Renal cortex interstitium (tissue), 15 donors: ENCODE measurements at places on chromosomes 6 and 20. TPM values are rescaled to one million over a fixed set of nuclear protein-coding genes. Genes with fewer than 3 reads are reported as not detected.

Gene CALHM4
- 0.58 TPM for polyA plus RNA-seq

Gene ULBP3
- 10.8 TPM for polyA plus RNA-seq

Gene CDSN
- polyA plus RNA-seq, result not detected

DNA sequence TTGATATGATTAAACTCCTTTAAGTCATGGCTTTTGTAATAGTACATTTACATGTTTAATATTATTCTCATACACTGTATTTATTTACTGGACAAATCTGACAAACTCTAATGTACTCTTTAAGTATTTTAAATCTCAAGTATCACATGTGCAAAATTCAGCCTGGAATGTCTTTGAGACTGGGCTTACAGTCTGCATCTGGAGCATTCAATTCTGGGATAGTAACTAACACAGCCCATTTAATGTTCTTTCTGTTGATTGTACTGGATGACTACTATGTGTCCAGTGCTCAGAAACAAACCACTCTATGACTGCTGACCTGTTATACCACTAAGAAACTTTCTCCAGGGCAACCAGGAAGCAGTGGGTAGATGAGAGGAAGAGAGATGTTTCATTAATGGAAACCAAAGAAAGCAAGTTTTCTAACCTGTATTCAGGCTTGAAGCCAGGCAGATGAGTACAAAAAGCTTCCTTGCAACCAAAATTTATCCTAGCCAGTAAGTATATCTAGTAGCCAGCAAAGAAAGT lies 26.8 kb downstream of the FBXL4 start:
- DNase-seq, result no peak

DNA sequence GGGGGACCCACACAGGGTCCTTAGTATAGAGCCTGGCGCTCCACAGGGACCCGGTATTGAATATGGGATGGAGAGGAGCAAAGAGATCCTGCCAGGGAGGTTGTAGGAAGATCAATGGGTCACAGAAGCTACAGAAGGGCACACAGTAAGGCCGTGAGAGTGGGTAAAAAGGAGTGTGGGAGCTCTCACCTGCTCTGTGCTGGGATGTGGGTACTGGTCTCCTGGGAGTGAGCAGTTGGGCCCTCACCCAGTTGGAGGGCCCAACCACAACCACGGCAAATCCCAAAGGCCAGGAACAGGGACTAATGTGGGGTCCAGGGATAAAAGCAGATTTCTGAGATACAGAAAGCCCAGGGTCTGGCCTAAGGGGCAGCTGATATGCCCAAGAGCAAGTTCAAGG lies 73.4 kb upstream of the RNF24 start:
- DNase-seq, result no peak

DNA sequence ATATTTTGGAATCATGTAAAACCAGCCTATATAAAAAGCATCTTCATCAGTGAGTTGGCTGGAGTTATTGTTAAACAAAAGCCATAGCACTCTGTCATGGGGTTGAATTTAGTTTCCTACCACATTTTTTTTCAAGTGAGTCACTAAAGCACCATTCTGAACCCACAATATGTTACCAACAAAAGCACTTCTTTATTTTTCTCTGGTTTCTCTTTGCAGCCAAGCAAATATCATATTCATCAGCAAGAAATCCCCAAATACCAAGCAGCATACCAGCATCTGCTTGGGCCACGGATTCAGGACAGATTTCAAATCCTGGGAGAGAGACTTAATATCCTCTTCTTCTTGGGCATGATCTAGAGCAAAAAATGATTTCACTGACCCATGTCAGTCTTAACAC lies 441.4 kb downstream of the BCKDHB start:
- DNase-seq, result no peak

GRCh38 chr20:63032861-63033793 lies 26.4 kb upstream of the BHLHE23 start:
- no peak for DNase-seq

DNA sequence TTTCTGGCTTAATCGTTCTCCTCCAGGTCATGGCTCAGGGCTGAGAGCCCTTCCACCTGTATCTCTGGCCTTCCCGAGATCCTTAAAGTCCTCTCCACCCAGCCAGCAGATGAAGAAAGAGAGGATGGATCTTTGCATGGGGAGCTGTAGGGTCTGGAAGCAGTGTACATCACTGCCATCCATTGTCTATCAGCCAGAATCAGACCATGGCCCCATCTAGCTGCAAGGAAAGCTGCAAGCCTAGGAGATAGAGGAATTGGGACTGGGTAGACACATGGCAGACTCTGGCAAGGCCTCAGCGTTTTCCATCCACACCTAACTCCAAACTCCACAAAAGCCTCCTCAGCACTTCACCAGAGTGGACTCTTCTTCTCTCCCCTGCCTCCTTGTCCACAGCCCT lies 113.8 kb upstream of the MAFB start:
- no peak for DNase-seq

- DNase-seq, result no peak
Observed at GRCh38 chr6:28901831-28902230, 22.0 kb downstream of the TRIM27 start.
